ENCODE measurements at places on chromosomes 4 and X.

- no peak for DNase-seq
These were observed 138.3 kb downstream of the PDE5A start for GRCh38 chr4:119490335-119490734.

- no peak for DNase-seq
These were observed 35.7 kb upstream of the FAM241A start for GRCh38 chr4:112109360-112110058.

DNA sequence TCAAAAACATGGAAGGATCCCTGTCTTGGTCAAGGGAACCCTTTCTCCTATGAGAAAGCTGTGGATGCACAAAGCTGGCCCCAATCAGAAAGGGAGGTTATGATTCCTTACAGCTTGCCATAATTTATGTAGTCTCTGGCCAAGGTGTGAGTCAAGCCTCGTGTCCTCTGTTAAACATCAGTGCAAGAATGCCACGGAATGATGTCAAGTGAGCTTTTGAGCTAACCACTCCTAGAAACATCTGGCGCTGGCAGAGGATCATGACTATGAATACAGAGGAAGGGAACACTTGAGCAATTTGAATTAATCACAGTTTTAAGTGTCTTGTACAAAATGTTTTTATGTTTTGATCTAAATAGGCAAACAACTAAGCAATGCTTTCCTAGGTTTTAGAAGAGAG, 51.5 kb upstream of the RAP2C start:
- DNase-seq: peak; percentile 56

DNA sequence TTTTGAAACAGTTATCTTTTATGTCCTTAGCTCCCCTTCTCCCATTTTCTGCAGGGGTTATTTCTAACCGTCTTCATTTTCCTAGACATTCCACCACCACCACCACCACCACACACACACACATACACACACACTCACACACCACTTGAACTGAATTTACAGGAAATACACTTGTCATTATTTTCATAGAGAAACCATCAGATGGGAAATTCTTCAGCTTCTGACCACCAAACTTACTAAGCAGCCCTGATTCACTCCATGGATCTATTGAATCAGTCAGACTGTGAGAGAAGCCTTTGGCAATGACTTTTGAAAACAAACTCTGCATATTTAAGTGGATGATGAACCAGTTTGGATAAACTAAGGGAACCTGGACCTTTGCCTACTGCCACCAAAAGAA, 210.1 kb upstream of the NHS start:
- no peak for DNase-seq

DNA sequence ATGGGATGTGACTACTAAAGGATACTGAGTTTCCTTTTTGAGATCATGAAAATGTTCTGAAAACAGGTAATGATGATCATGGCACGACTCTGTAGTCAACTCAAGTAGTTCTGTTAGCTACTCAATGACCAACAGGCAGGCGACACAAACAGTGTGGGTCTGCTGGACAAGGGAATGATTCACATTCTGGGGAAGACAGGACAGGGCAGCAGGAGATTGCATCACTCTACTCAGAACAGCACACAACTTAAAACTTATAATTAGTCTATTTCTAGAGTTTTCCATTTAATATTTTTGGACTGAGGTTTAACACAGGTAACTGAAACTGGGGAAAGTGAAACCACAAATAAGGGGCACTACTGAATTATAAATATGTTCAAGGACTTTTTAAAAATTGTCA, 365.2 kb downstream of the PRDM5 start:
- no peak for DNase-seq

DNA sequence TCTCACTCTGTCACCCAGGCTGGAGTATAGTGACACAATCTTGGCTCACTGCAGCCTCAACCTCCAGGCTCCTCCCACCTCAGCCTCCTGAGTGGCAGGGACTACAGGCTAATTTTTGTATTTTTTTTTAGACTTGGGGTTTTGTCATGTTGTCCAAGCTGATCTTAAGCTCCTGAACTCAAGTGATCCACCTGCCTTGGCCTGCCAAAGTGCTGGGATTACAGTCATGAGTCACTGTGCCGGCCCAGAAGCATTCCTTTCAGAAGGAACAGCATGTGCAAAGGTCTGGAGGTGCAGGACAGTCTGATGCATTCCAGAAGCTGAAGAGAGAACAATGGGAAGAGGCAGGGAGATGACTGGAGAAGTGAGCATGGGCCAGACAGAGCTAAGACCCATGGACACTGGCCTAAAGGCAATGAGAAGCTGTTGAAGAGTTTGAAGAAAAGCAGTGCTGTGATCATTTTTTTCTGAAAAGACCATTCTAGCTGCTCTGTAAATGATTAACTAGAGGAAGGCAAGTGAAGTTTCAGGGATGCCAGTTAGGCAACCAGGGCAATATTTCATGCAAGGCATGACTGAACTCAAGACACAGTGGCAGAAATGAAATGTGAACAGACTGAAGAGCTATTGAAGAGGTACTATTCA, 43.2 kb downstream of the MANBA start:
- DNase-seq: no peak

DNA sequence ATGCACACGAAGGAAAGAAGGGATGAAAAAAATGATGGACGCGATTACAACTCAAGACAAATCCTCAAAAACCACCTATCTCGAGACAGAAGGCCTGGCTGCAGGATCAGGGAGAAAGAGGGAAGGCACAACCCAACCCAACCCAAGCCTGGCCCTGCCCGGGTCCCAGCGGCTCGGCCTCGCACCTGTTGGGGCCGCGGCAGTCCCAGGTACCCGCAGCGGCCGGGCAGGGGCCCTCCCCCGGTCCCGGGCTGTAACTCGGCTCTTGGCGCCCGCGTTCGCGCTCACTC, 464 bp downstream of the RASGEF1B start:
- no peak for DNase-seq

DNA sequence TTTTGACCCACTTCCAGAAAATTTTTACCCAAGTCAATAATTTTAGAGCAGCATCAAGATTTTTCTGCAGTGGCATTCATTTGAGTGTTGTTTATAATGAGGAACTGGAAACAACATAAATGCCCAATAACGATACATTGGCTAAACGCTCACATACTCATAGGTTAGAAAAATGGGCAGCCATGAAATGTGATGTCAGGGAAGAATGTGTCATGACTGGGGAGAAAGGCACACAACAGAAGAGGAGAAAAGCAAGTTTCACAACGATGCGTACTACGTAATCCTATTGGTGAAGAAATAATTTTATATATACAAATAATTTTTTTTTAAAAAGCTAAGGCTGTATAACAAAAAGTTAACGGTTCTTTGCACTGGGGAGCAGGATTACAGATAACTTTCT, 33.6 kb upstream of the MAP3K15 start:
- DNase-seq: no peak

DNA sequence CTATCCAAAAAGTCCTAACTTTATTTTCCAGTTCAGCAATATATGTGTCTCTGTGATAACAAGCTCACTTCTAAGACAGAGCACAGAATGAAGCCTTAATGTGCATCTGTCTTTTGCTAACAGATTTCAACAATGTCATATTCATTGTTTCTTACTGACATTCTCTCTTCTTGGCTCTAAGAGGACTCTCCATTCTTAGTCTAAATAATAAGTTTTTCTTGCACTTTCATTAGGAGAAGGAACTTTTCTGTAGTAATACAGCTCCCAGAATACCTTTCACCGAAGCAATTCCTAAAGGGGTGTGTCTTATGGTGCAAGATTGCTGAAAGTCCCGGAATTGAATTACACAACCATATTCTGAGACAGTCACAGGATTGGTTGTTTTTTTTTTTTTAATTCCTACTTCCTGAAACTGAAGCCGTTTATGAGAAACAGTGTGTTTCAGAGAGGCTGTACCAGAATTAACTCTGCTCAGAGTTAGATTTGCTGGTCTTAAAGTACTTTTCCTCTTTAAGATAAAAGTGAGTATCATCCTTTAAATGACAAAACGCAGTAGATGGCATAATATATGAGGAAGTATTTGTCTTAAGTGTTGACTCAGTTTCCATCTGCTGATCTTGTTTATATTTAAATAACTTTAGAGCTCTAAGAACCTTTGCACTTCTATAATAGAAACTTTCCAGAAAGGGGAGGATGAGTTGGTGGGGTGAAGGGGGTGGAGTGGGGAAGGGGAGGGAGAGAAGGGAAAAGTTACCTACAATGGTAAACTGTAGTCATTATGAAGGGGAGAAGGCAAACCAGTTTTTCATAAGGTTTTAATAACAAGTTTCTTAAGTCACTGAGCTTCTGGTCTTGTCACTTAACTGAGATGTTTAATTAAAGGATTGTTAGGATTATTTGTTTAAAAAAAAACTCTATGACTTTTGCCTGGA, at the start of gene ALPK1:
ALPK1 (plus strand) TSS at position 421 of the 932 bp plus-strand sequence.
- peak; percentile 85 for DNase-seq

DNA sequence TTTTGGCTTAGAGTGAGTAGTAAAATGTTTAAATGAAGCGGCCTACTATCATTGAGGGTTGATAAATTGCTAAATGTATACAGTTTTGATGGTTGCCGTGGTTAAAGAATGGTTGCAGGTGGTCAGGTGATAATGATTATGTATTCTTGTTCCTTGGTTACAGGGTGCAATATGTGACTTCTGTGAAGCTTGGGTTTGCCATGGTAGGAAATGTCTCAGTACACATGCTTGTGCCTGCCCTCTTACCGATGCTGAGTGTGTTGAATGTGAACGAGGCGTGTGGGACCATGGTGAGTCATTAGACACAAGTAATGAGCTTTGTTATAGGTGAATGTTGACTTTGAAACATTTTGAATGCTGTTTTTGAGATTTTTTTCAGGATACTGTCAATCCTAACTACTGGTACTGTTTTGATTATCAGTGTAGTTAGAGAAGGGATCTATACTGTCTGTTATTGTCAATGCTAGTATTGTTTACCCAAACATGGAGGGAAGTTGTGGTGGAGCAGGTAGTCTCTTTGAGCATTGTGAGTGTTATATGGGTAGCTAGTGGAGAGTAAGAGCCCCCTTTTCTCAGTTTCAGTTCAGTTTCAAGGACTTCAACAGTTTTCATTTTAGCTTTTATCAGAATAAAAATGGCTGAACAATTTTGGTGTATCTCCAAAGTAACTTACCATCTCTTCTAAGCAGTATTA, 8.9 kb downstream of the ZNF330 start:
- DNase-seq: no peak

GRCh38 chr4:115945026-115945425, 831.6 kb upstream of the NDST4 start:
- DNase-seq: no peak

DNA sequence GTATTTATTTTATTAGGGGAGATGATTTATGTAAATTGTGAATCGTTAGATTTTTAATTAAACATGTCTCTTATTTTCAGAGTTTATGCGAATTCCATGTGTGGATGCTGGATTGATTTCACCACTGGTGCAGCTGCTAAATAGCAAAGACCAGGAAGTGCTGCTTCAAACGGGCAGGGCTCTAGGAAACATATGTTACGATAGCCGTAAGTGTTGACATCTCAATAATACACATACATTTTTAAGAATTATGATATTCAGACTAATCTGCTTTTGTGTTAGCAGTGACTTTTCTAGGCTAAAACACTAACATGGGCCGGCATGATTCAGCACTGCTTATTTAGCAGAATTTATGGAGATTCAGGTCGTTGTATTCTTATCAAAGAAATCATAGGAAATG, 91.2 kb downstream of the RAP1GDS1 start:
- DNase-seq: no peak

- DNase-seq: no peak
These were observed 111.7 kb downstream of the STK32B start for GRCh38 chr4:5162909-5163508.

DNA sequence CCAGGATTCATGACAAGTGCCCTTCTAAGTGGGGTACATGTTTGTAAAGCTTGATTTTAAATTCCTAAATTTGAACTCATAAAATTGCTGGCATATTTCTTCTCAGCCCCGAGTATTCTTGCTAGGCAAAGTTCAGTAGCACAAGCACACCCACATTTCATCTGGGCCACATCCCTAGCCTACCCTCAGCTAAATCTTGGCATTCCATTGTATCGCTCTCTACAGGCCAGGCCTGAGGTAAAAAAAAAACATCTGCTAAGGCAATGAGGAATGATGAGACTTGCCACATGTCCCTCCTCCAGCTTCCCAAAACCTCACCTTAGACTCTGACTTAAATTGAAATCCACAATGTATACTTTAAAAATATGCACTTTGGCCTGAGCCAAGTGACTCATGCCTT, 51.4 kb upstream of the VCX3B start:
- DNase-seq: no peak

DNA sequence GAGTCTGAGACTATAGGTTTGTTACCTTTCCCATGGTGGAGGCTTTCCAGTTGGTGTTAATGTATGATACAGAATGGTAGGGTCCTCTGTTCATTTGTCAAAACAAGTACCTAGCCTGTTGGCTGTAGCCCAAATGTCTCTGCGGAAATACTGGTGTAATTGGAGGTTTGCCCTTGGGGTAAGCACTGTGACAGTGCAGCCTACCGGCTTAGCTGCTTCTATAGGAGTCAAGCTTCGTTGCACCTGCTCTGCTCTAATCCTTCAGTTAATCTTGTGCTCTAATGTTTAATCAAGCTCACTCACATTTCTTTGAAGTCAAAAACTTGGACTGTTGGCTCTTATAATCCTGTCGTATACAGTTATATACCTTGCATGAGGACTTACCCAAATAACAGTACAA, 203.4 kb downstream of the CCNG2 start:
- DNase-seq: no peak

DNA sequence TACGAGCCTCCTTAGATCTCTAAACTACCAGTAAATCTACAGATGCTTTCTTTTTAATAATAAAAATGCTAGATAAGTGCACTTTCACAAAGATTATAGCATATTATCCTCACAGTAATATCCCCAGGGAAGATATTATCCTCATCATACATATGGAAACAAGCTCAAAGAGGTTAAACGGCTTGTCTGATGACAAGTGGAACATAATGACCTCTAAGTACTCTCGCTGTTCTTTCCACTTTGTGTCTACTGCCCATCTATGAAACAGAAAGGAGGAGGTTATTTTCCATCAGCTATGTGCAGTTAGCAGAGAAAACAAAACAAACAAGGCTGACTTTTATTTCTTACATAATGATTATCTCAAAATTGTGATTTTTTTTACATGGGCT, 42.8 kb upstream of the PRDM8 start:
- DNase-seq: no peak

DNA sequence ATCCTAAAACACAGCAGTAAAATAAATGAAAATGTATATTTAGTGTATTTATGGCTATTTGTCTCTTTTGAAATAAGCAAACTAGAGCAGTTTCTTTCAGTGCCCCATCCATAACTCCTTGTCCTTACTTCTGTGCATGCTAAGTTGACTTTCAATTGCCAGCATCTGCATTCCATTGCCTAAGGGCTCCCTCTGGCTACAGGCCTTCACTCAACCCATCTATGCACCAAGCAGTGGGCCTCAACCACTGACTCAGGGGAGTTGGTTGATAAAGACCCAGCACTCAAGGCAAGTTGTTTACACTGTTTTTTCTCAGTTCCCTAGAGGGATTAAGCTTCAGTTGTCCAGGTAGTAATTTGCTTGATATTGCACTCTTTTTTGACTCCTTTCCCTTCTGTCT, 265.7 kb downstream of the IQCM start:
- DNase-seq: no peak

Measured in fibroblast of skin of left quadriceps (primary cell).